ENCODE measurements at places on chromosomes 5 and 9.

GRCh38 chr9:92097997-92098482 lies 17.2 kb downstream of the SPTLC1 start:
- DNase-seq = peak; percentile 91

- no peak for DNase-seq
These were observed 2.5 kb upstream of the RGMB start for GRCh38 chr5:98770911-98771322.

DNA sequence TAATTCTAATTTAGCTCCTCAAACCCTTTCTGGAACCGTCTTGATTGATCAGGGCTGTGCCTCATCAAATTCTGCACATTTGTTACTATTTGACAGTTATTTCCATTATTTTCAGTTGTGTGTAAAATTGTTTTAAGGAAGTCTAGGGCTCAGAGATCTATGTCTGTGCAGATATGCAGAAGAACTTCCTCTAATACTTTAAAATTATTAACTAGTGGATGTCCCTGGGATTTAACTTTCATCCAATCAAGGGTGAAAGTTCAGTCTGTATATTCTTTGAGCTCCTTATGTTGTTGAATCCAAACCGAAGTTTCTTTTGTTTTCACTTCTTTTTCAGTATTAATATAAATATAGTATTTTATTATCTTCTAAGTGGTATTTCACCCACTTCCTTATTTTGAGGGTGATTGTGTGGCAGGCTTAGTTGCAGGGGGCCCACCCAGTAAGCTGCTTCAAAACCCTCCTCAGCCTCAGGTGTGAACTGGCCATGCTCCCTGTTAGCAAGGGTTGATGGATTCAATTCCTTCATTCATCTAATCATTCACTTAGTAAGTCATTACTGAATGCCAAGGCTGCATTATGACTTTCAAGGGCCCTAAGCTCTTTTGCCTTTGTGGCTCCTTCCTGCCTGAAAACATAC lies 2.1 kb upstream of the CAMLG start:
- no peak for DNase-seq

GRCh38 chr9:130659699-130660248 lies 4.6 kb upstream of the PRDM12 start:
- peak; percentile 58 for DNase-seq

- no peak for DNase-seq
These were observed 163.6 kb upstream of the TLE4 start for GRCh38 chr9:79408200-79408599.

- DNase-seq = no peak
These were observed 163.6 kb upstream of the CDH6 start for GRCh38 chr5:31029925-31030324.

- no peak for DNase-seq
These were observed 68.5 kb downstream of the RICTOR start for GRCh38 chr5:39005566-39006232.

- DNase-seq = no peak
These were observed 4.8 kb downstream of the HBEGF start for GRCh38 chr5:140341591-140341990.

GRCh38 chr5:112737070-112737462 lies 619 bp upstream of the APC start:
- DNase-seq = no peak

DNA sequence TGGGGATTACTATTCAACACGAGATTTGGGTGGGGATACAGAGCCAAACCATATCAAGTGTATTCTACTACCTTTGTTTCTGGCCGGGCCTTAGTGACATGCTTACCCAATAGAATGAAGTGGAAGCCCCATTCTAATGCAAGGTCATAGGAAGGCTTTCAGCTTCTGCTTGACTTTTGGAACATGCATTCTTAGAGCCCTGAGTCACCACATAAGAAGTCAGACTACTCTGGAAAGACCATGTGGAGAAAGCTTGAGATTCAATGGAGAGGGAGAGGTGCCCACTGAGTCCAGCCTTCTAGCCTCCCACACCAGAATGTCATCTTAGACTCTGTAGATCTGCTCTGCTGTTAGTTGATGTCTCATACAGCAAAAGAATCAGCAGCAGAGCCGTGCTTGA lies 155.7 kb upstream of the FBN2 start:
- DNase-seq = no peak

GRCh38 chr5:122874179-122874875 lies 28.9 kb downstream of the SNX24 start:
- DNase-seq = no peak

DNA sequence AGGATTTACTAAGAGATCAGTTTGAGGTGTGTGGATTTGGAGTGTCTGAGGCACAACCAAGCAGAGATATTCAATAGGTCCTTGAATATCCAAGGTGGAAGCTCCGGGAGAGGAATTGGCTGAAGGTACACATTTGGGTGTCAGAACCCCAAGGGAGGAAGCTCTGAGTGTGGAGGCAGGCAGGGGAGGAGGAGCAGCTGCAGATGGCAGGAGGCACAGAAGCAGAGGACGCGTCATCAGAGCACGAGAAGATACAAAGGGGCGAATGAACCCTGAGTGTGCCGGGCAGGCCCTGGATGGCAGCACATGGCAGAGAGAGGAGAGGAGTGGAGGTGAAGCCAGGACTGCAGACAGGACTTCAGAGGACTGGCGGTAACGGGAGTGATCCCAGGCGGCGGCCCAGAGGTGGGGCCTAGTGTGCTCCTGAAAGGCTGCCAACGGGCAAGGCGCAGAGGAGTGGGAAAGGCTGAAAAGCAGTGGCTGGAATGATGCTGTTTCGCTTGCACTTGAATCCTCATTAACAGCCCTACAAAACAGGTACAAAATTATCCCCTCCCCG lies 179.8 kb downstream of the FANCC start:
- no peak for DNase-seq

DNA sequence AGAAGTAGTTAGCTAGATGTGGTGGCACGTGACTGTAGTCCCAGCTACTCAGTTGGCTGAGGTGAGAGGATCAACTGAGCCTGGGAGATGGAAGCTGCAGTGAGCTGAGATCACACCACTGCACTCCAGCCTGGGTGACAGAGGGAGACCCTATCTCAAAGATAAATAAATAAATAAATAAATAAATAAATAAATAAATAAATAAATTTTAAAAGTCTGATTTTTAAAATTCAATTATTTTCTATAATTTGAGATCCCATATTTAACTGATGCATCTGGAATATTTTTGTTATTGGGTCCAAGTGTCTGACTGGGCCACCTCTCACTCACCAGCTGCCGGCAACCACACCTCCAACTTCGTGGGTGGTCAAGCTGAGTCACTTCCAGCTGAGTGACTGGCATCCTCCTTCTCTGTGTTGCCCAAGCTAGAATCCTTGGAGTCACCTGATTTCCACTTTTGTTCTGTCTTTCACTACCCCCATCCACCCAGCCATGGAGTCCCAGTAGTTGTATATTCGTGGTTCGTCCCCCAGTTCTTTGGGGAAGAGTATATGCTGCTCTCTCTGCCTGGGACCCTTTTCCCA lies 70.9 kb downstream of the EGFLAM start:
- DNase-seq = no peak

- DNase-seq = no peak
These were observed 51.1 kb downstream of the CDK5RAP2 start for GRCh38 chr9:120528829-120529228.

- no peak for DNase-seq
These were observed 57.7 kb upstream of the IRX1 start for GRCh38 chr5:3537942-3538341.

- no peak for DNase-seq
These were observed 38.8 kb downstream of the NFX1 start for GRCh38 chr9:33329117-33329563.

- DNase-seq = no peak
These were observed 110.2 kb upstream of the MYO10 start for GRCh38 chr5:17046320-17046719.

DNA sequence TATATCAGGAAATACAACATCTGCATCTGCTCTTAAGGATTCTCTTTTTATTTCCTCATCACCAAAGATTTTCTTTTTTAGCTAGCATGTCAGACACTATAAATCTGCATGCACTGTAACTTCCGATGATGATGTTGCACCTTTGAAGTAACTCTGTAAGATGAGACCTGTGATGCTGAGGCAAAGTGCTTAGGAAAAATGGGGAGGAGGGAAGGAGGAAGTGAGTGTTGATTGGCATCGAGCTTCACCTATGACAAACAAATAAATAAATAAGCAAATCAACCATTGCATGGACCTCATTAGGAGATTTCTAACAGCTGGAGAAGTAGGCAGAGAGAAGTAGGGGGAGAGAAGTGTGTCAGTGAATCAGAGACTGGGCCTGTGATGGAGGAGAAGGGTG lies 52.6 kb downstream of the ENC1 start:
- no peak for DNase-seq

DNA sequence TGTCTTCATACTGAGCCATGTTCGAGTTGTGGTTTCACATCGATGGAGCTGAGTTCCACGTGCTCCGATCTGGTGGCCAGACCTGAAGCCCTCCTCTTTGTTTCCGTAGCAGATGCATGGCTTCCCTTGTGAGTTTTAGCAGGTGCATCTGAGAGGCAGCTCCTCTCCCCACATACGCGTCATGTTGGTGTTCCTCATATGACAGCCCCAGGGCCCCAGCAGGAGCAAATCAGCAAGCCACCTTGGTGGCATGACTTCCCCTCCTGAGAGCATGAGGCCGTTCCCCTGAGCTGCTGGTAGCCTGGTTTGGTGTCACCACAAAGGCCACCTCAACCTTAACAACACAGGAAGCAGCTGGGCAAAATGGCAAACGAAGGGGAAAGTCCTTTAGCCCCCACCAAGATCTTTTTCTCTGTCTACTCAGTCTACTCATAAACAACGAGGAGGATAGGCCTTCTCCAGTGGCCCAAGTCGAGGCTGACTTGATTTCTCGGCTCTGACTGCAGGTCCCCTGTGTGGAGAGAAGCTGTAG lies 5.9 kb downstream of the CYFIP2 start:
- DNase-seq = no peak

GRCh38 chr9:134961331-134962064 lies 43.8 kb upstream of the FCN1 start:
- DNase-seq = no peak

DNA sequence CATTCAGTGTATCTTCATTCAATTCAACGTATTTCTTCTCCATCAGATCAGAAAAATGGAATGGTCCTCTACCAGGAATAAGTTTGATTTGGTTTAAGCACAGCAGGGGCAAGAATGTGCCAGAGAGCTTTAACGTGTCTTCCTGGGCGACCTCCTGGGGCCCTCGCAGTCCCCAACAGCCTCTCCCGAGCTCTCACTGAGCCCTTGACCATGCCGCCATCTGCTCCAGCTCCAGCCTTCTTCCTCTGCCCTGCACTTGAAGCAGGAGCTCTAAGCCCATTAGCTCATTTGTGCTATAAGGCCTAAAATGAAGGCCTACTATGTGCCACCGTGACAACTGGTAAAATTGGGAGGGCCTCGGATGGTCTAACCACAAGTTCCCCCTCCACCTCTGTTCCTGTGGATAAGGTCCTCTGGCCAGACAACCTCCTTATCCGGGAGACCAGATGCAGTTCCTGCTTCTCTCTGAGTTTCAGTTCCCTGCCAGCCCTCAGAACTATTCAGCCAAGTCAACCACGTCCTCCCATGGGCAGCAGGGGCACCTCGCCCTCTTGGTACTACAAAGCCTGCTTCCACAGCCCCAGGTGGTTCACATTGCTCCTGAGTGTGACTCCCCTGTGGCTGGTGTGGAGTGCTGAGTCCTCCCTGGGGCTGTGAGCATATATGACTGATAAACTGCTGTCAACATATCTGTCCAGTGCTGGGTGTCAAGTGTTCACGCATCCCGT lies 35.8 kb downstream of the C5orf15 start:
- DNase-seq = no peak
